NCI-H345 (cell line): ENCODE measurements at places on chromosomes 2 and 18.

DNA sequence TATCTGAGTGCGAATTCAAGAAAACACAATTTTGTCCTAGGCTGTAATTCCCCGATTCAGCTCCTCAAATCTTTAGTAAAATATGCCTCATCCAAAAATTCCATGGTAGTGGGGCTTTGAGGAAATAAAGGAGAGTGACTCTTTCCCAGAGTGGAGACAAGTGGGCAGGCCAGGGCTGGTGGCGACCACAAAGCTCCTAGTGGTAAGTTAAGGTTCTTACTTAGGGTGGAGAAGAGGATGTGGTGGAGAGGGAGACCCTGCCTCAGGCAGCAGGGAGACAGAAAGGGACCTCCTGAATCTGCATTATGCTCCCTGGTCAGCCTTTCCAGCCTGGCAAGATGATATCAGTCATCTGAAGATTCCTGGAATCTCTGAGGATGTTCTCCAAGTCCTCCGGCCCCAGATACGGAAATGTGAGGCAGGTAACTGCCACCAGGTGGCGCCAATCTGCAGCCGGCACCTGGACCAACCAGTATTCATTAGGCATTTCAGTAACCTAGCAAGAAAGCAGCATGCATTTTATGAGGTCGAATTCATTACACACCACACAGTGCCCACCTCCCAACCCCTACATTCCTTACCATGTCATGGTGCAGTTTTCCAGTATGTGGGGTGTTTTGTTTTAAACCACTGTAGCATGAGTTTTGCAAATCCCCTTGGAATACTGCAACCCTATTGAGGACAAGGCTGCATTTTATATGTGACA is 106.4 kb downstream of the POLE4 start:
- DNase-seq = peak; percentile 61

DNA sequence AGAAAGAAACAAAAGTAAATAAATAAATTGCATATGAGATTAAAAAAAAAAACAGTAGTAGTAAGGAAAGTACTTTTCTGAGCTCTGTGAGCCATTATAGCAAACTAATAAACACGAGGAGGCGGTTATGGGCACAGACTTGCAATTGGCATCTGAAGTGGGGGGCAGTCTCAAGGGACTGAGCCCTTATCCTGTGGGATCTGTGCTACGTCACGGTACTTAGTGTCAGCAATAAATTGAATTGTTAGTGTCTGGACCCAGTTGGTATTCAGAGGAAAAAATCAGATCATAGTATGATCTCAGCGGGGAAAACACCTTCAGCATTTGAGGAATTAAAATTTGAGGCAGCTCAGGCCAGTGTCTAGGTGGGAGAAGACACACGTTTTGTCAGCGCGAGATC is 76.6 kb upstream of the TEX51 start:
- DNase-seq = no peak

- no peak for DNase-seq
Observed at GRCh38 chr2:5725794-5726463, 33.7 kb downstream of the SOX11 start.

DNA sequence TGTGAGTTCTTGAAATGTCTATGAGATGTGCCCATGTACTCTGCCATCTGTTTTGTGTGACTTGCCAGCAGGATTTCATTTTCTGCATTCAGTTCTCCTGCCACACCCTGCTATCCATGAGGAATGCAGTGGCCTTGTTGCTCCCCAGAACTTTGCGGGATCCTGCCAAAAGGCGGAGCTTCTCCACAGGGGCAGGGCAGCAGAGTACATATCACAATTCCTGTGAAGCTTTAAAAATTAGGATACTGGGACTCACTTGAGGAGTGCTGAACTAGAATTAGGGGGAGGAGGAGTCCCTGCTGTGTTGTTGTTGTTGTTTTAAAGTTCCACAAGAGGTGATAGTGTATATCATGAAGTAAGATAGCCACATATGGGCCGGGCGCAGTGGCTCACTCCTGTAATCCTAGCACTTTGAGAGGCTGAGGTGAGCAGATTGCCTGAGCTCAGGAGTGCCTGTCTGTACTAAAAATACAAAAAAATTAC is 76.4 kb downstream of the TANC1 start:
- DNase-seq = no peak

- DNase-seq = no peak
Observed at GRCh38 chr18:9578306-9578705, 36.1 kb downstream of the PPP4R1 start.

DNA sequence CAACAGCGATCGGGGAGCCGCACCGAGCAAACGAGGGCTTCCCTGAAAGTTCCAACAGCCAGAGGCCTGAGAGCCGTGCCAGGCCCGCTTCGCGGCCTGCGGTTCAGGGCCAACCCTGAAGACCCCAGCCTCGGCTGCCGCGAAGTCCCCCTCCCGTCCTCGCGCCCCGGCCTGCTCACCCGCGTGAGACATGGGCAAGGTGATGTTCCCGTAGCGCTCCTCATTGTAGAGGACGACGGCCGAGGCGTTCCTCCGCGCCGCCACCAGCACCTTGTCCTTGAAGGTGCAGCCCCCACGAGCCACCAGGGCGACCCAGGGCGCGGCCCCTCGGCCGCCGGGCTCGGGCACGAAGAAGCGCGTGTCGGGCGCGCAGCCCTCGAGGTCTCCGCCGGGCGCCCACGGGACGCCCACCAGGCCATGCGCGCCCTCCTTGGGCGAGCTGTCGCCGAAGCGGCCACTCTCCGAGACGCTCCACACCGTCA is 510 bp downstream of the RNF149 start:
- no peak for DNase-seq

GRCh38 chr2:161424891-161425727 is 9.0 kb downstream of the TBR1 start:
- DNase-seq = no peak

DNA sequence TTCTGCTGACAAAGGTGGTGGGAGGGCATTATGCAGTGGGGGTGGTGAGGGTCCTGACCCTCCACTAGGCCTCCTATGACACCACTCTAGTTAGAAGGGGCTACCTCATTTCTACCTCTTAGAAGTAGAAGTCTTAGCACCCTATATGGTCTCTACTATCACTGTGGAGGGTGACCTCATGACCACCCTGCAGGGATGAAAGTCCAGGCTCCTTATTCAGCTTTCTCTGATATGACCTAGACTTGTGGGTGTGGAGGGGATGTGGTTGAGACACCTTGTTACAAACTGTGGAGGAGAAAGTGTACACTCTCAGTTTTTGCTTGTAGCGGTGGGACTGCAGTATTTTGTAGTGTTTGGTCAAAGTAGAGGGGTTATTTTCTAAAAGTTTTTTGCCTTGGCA is 18.6 kb downstream of the TMEM182 start:
- DNase-seq = no peak

GRCh38 chr2:88738271-88738670 is 46.8 kb downstream of the RPIA start:
- DNase-seq = no peak

- DNase-seq = no peak
Observed at GRCh38 chr2:42185220-42185921, 16.2 kb downstream of the EML4 start.

DNA sequence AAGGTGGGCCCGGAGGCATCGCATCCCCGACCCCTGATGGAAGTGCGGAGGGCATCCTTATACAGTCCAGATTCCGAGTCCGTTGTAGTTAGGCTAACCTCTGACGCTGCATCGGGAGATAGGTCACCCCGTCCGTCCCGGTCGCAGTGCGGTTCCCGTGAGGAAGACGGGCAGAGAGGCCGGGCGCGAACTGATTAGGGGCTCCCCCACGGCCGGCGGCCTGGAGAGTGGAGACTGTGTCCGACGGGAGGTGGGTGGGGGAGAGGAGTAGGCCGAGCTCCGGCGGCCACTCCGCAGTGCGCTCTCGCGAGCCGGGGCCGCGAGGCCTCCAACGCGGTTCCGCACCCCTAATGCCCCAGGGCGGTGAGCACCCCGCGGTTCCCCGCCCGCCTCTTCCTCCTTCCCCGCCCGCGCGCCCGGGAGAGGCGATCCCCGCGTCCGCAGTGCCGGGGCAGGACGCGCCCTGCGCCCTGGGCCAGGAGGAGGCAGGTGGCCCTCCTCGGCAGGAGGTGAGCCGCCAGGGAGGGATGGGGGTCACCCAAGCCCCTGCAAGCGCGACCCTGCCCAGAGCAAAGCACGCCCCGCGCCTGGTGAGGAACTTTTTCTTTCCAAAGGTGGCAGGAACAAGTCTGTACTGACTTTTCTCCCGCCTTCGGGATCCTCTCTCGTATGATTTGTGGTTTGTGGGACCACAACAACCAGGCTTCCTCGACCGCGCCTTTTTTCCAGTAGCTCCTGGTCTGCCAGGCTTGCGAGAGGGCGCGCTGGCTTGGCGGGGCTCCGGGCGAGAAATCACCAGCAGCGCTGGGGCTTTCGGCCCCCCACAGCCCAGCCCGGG is 1.4 kb upstream of the SP5 start:
- no peak for DNase-seq

GRCh38 chr2:6657136-6657535 is 208.6 kb downstream of the CMPK2 start:
- DNase-seq = no peak

- no peak for DNase-seq
Observed at GRCh38 chr2:126222278-126222677, 433.7 kb upstream of the GYPC start.

DNA sequence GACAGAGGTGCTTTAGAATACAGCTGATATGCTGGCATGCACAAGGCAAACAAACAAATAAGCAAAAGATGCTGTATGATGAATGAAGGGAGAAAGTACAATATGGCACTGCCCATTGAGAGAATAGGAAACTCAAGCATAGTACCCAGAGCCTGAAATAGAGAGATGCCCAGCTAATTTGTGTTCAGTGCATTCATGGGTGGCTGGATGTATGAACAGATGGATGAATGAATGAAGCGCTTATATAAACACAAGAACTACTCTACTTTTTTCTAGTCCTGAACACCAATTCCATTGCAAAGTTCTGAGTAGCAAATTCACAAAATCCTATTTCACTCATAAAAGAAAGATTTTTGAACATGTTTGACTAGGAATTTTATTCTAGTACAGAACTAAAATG is 756.3 kb downstream of the SATB2 start:
- DNase-seq = peak; percentile 32

DNA sequence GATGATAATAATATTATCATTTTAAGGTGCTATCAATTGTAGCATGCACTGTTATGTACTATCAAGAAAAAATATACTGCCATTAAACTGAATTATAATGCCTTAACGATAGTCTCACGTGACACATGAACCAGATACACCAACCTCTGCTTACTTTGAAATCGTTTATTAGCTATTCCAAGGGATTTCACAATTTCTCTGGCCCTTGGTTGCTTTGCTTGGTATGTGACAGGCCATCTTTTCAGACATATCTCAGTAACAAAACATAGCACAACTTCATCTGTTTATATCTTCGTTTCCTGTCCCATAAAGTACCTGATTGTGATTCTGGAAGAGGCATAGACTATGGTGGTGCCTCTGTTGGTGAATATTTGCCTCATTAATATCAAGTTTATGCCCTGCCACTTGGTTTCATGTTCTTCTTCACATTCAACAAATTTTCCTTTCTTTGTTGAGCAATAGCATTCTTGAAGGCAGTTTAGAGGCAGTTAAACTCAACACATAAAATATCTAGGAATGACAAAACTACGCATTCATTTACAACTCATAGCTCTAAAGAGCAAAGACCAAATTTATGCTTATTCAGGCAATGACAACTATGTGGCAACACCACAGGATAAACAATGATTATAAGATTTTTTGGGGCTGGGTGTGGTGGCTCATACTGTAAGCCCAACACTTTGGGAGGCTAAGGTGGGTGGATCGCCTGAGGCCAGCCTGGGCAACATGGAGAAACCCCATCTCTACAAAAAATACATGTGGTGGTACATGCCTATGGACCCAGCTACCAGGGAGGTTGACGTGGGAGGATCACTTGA is 84.3 kb downstream of the MCFD2 start:
- DNase-seq = no peak

DNA sequence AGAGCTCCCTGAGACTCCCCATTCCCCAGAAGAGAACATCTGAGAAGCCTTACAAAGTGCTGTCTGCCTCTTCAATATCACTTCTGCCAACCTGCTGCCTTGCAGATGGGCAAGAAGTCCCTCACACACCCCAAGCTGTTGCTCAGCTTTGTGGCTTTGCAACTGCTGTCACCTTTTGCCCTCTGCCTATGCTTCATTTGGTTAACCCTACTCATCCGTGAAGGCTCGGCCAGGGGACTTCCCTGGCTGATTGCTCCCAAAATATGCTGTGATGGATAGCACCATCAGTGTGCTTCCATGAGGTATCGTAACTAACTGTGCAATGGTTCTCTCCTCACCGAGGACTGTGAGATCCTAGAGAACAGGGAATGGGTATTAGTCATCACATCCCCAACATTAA is 88.9 kb upstream of the CYP1B1 start:
- no peak for DNase-seq

DNA sequence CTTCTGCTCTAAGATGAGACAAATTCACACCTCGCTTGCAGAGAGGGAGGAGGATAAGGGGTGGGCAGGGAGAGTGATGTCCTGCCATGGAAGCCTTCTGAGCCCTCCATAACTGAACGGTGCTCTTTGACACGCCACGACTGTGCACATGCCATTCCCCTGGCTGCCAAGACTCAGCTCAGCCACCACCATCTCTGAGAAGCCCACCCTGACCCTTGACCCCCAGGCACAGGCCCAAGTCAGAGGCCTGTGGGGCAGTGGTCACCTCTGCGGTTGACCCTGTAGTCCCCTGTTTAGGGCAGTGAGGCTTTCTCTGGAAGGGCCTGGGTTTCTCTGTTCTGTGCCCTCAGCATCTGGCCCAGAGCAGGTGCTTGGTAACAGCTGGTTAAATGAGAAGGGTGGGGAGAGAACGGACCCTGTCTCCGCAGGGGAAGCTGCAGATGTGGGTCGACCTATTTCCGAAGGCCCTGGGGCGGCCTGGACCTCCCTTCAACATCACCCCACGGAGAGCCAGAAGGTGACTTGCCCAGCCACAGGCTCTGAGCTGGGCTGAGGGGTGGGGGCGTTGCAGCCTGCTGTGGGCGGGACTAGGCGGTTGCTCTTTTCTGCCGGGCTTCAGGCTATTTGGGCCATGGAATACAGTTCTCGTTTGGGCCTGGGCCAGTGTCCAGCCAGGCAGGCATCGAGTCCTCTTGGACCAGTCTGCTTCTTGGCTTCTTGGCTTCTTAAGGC is 215.1 kb downstream of the DYSF start:
- DNase-seq = no peak

GRCh38 chr2:162316590-162316989 is 1.9 kb downstream of the IFIH1 start:
- DNase-seq = no peak

DNA sequence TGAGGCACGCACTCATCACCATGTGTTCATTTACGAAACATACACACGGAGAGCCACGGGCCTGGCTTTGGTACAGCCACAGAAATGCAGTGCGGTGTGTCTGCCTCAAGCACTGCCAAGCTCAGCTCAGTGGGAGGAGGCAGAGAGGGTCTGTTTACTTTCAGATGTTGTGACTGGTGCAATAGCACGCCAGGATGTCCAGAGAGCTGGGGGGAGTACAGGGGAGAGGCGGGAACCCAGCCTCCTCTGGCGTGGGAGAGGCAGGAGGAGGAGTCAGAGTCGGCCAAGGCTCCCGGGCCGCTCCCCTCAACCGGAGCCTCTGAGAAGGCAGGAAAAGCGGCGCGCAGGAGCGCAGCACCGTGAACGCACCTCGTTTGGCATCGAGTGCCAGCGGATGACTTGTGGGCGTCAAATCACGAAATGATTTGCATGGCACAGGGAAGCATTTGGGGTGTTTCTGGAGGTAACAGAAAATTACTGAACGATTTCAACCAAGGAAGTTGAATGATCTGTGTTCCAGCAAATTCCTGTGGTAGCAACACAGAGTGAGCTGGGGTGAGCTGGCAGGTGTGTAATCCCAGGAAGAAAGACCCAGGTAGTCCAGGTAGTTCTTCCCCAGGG is 143.0 kb downstream of the ZNF516 start:
- peak; percentile 87 for DNase-seq

GRCh38 chr18:50044402-50044801 is 150.5 kb downstream of the MYO5B start:
- no peak for DNase-seq

GRCh38 chr18:79524181-79525078 is 128.7 kb downstream of the NFATC1 start:
- no peak for DNase-seq
